ENCODE measurements at places on chromosomes 1 and 21.

GRCh38 chr1:114718661-114719423 is 2.3 kb upstream of the NRAS start:
- DNase-seq: no peak

DNA sequence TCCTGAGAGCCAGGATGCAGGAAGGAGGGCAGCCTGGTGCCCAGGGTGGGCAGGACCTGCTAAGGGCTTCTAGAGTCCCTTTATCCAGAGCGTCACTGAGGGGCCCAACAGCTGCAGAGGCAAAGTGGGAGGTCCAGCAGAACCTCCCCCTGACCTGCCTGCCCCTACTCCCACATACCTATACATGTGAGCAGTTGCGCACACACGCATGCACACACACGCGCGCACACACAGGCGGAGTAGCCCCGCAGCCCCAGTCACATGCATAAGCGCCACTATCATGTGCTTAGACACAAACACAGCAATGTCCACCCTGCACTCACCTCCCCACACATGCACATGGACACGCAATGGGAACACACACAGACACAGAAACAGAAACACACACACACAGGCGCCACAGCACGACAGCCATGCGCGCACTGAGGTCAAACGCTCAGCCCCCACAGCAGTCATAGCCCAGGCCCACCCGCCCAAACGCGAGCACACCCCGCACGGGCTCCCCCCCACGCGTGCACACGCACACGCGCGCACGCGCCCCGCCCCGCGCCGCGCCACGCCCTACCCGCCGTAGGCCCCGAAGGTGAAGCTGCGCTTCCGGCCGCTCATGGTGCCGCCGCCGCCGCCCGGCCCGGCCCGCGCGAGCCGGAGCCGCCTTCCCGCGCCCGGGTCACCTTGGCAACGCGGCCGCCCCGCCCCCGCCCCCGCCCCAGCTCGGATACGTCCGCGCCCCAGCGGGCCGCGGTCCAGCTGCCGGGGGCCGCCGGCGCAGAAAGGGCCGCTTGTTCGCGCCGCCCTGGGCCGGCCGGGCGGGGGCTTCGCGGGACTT is 17.7 kb downstream of the RAP1GAP start:
- peak; percentile 79 for DNase-seq

- no peak for DNase-seq
Measured at GRCh38 chr1:49098866-49099265, 322.2 kb upstream of the BEND5 start.

DNA sequence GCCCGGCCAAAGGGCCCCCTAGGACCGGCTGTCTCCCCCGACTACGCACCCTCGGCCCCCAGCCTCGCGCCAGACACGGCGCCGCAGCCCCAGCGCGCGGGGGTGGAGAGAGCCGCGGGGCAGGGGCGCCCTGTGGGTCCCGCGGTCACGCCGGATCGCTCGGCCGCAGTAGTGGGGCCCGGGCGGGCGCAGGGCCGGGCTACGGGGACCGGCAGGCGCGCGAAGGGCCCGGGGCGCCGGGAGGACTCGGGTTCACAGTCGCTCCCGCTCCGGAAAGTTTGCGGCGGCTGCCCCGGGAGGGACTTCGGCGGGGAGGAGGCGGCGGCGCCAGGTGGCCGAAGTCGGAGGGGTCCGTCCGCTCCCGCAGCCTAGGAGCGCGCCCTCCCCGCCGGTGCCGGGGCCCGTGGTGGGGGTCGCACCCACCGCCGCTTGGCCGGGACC is 7.1 kb upstream of the ZNF669 start:
- DNase-seq: no peak

GRCh38 chr1:202662081-202662480 is 48.2 kb downstream of the SYT2 start:
- no peak for DNase-seq

DNA sequence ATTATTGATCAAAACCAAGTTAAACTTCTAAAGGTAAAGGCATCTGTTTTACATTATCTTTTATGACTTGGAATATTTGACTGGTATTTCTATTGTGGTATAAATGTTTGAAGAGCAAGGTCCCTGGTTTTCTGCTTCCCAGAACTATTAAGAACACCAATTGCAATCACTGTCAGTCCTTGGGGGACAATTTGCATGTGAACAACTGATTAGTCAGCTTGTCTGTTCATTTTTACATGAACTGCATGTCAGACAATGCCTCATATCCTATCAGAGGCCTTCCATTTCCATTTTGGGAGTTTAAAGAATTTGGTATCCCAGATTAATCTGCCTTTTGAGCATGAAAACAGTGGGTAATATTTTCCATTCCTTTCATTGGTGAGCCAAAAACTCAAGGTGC is 654.9 kb upstream of the USP24 start:
- DNase-seq: no peak

DNA sequence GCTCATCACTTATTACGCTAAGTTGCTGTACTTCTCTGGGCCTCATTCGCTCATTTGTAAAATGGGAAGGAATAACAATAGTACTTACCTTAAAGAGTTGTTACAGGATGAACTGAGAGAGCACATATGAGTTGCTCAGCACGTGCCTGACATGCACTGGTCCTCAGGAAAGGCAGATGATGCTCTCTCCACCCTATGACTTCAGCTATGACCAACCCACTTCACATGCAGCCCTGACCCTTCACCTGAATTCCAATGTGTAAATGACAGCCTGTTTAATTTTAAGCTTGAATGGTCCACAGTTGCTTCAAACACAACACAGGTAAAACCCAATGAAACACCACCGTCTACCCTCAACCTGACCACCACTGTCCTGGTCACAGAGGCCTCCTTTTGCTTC is 32.9 kb downstream of the GADD45A start:
- DNase-seq: no peak

DNA sequence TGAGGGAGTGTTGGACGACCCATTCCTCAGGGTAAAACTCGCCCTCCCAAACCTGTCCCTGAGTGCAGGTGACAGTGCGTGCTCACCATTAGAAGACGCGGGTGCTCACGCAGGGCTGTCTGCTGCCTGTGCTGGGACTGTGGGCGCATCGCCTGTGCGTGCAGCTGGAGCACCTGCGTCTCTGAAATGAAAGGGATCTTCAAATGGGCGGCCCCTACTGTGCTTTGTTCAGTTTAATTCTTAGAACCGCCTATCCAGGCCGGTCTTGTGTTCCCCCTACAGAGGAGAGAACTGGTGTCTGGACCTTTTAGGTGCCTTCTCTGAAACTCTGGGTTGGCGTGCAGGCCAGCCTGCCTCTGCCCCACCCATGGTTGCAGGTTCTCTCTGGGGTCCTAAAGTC is 125.8 kb downstream of the PCBP3 start:
- DNase-seq: no peak

GRCh38 chr1:30809514-30810263 is 52.1 kb upstream of the LAPTM5 start:
- DNase-seq: no peak

GRCh38 chr21:45320261-45321025 is 32.7 kb upstream of the POFUT2 start:
- DNase-seq: no peak

GRCh38 chr1:59767119-59767518 is 47.6 kb upstream of the HOOK1 start:
- no peak for DNase-seq

- DNase-seq: no peak
Measured at GRCh38 chr1:230568676-230569075, 73.6 kb upstream of the COG2 start.

GRCh38 chr1:156959414-156959813 is 39.0 kb downstream of the LRRC71 start:
- DNase-seq: no peak

DNA sequence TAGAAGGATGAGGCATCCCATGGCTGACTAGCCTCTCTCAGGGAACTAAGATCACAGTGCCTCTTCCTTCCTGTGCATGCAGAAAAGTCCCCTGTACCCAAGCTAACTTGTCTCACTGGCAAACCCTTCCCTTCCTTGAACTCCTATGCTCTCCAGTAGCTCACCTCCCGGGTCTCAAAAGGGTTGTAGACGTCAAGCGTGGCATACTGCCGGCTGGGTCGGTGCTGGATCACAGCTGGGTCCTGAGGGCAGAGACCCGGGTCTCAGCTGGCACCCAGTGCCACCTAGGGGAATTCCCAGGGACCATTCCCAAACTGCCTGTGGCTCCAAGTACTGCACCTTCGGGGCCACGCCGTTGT is 688 bp downstream of the SCAMP3 start:
- no peak for DNase-seq

DNA sequence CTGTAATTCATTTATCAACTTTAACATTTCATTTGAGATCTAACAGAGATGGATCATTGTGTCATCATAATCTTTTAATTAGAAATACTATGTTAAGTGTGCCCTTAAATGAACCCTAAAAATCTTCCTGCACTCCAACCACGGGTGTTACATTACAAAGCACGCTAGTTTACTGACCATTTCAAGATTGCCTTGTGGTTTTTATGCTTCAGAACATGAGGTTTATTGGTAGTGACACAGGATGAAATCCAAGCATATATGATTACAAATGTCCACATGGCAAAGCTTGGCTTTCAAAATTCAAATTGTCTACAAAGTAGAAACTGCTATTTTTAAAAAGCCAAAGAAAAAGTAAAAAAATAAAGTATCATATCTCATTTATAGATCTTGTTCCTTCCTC is 190.4 kb upstream of the USP25 start:
- no peak for DNase-seq

GRCh38 chr1:201219481-201220387 is 29.1 kb downstream of the IGFN1 start:
- DNase-seq: no peak

- DNase-seq: no peak
Measured at GRCh38 chr1:116076831-116077230, 34.4 kb upstream of the MAB21L3 start.

- no peak for DNase-seq
Measured at GRCh38 chr1:78047631-78048030, 1.9 kb downstream of the GIPC2 start.

DNA sequence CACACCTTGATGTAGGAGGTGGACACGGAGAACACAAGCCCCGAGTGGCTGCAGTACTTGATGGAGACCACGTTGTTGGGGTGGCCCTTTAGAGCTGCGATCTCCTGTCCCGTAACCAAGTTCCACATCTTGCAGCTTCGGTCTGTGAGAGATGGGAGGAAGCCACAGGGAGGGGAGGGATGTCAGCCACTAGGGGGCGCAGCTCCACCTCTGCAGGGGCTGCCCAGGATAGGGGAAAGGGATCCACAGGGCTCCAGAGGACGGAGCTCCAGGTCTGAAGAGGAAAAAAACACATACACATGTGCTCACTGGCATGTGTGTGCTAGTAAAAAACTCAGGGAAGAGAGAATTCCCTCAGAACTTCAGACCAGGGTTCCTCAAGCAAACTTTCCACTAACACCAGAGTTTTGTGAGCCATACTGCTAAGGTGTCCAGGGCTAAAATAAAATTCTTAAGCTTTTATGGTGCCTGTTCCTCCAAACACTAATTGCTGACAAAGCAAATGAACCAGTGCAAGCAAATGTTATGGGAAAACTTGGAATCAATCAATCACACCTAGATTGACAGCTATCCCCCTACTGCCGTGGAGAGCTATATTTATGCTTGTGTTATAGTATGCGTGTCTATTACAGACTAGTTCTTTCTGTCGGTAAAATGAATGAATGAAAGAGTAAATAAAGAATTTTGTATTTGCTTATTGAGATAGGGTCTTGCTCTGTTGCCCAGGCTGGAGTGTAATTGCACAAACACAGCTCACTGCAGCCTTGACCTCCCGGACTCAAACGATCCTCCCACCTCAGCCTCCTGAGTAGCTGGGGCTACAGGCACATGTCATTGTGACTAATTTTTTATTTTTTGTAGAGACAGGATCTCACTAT is 43.7 kb downstream of the KIF21B start:
- DNase-seq: no peak

DNA sequence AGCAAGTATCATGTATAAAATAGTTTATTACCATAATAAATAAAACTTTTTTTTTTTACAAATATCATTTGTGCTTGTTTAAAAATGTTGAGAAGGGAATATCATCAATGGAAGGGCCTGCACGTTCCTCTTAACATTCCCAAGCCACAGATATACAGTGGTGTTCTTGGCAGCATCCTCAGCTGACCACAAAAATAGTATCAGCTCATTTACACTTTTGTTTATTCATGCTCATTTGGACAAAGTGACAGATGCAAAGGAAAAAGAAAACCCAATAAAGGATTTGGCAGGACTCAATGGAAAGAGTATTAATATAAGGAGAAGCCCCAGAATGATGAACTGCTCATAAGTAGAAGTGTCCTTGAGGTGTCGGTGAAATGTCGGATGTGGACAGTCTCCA is 349.6 kb downstream of the HHAT start:
- DNase-seq: no peak

GRCh38 chr21:28516991-28517592 is 475.6 kb downstream of the LTN1 start:
- DNase-seq: peak; percentile 25

DNA sequence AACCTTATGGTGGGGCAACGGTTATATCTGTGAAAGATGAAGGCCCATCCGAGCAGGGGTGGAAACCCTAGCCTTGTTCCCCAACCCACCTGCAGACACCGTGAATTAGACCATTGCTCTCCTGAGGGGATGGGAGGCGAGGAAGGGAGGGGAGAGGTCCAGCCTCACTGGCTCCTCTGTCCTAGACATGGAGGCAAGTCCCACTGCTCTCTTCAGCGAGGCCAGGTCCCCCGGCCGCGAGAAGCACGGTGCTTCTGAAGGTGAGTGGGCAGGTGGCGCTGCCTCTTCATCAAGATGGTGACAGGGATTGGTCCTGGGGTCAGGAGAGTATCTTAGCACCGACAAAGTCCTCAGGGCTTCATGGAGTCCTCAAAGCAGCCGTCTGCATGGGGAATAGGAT is 59.3 kb downstream of the VWA5B1 start:
- DNase-seq: no peak

Measured in caudate nucleus (tissue), 63 donors.